ENCODE measurements at places on chromosomes 7 and 10.

- DNase-seq, result peak; percentile 40
These were observed 248.2 kb upstream of the KLF14 start for GRCh38 chr7:130982160-130982638.

DNA sequence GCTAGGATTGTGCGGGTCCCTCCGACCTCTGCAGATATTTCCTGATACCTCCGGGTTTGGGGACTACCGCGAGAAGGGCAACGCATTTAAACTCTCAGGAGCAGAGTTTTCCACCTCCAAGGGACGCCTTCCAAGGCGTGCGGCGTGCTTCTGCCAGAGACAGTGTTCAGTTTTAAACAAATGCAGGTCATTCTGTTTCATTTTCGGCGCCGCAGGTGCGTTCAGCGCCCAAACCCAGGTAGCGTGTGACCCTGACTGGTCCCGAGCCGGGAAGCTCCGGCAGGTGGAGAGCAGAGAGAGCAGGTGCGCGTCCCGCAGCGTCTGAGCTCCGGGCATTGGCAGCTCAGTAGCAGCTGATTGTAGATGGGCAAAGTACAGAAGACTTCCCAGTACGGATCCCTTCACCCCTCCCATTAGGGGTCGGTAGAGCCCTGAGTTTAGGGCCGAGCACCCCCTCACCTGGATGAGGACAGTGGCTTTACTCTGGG, 1.4 kb upstream of the CYP26A1 start:
- DNase-seq, result no peak

DNA sequence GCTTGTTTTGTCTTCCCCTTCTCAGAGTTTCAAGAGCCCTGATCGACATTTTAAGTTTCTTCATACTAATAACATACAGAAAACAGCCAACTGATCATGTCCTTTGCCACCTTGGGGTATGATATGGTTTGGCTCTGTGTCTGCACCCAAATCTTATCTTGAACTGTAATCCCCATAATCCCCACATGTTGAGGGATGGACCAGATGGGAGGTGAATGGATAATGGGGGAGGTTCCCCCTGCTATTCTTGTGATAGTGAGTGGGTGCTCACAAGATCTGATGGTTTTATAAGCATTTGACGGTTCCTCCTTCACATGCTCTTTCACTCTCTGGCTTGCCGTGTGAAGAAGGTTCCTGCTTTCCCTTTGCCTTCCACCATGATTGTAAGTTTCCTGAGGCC, 190.3 kb downstream of the CHCHD3 start:
- no peak for DNase-seq

GRCh38 chr7:25720427-25720826, 431.6 kb upstream of the NFE2L3 start:
- no peak for DNase-seq

DNA sequence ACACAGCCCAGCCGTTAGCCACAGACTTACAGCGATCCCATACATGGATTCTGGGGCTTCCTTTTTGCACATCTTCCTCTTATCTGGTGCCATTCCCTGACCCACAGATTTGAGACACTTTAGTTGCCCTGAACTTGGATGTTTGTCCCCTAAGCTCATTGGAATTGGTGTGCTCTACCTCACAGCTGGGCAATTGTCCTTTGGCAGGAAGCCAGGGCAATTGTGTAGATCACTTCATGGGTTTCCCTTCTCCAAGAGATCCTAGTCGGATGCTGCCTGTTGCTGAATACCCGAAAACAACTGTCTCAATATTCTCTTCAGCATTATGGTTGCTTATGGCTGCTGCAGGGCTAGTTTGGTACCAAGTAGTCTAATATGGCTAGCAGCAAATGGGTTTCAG, 470.7 kb upstream of the MKI67 start:
- DNase-seq, result peak; percentile 2

GRCh38 chr7:92650391-92650790, 60.2 kb upstream of the FAM133B start:
- no peak for DNase-seq

DNA sequence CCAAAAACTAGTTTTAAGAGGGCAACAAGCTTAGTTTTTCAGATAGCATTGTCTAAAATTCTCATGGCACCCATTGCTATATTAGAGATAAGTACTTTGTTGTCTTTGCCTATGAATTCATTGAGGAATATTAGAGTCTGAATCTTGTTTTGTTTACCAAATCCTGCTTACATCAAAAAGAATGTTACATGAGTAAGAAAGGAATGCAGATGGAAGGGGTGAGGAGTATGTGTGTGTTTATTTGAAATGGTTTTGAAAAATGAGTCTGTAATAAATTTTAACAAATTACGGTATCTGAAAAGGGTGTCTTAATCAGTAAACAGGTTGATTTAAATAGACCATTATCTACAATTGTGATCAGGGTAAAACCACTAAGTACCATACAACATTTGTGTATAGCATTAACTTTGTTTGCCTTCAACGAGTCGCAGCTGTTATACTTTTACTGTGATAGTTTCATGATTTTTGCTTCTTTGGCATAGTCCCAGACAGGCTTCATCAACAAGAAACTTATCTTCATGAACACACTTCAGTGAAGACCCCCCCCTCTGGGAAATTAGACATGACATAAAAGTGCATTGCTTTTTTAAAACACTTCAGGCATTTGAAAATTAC, 1183.9 kb upstream of the C7orf33 start:
- no peak for DNase-seq

DNA sequence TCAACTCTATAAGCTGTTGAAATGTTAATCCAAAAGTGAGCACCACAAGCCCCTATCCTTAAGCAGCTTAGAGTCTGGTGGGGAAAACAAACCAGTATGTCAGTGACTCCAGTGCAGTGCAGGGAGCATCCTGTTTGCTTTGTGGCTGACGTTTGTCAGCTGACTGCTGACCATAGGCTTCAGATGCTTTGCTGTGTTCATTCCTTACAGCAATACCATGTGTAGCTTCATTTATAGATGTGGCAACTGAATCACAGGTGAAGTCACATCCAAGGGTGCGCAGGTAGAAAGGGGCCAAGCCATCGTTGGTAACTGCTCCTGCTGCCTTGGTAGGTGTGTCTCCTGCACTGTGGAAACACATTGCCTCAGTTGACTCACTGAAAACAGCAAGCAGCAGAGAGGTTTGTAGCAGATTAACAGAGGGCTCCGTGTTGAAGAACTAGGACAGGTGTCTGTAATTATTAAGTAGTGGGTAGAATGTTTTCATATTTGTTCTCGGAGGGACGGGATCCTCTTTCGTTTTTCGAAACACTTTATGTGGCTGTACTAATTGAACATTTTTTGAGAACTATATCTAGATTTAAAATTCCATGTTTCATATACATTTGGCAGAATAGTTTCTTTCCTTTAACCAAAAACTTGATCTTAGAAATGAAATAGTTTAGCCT, 2.0 kb downstream of the INSIG1 start:
- peak; percentile 29 for DNase-seq

- no peak for DNase-seq
These were observed 7.4 kb upstream of the CDK6 start for GRCh38 chr7:92843781-92844180.

GRCh38 chr10:27104919-27105318, 4.6 kb upstream of the ANKRD26 start:
- no peak for DNase-seq

GRCh38 chr7:25169683-25170082, 44.6 kb upstream of the CYCS start:
- no peak for DNase-seq

DNA sequence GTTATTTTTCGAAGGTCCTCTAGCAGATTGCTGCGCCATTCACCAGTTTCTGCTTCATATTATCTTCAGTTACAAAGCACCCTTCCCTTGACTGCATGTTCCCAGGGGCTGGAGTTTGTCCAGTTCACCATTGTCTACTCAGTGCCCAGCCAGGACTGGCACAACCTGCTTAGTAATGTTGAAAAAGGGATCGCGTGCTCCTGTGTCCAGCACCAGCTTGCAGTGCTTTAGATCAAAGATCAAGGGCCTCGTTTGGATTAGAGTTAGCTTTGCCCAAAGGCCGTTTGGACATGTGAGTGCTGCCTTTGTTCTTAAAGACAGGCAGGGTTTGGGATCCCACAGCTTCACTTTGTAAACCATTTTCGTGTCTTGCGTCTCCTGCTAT, 867 bp downstream of the ATP6V0E2 start:
- no peak for DNase-seq

All from NCI-H2029 (cell line).